ENCODE measurements at places on chromosomes 2 and 18. TPM values are rescaled to one million over a fixed set of nuclear protein-coding genes. Genes with fewer than 3 reads are reported as not detected.

DNA sequence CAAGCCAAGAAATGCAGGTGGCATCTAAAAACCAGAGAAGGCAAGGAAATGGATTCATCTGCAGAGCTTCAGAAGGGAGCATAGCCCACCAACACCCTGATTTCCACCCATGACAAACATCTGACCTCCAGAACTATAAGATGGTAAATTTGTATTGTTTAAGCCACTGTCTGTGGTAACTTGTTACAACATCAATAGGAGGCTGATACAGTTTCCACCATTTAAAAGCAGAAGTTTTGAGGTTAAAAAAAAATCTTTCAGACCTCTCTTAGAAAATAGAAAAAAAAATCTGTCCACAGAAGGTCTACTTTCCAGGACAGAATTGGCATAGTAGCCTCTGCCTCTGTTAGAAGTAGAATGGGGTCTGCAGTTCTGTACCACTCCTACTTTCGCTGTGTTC lies 37.2 kb downstream of the SLC40A1 start:
- no peak overlapping the region for H3K27ac ChIP-seq
- H3K36me3 ChIP-seq: no peaks in the 10 kb centered on the region
- DNase-seq: no peak
- H3K27me3 ChIP-seq: peaks cover 4% of the 10 kb centered on the region
- no peak overlapping the region for H3K4me3 ChIP-seq

DNA sequence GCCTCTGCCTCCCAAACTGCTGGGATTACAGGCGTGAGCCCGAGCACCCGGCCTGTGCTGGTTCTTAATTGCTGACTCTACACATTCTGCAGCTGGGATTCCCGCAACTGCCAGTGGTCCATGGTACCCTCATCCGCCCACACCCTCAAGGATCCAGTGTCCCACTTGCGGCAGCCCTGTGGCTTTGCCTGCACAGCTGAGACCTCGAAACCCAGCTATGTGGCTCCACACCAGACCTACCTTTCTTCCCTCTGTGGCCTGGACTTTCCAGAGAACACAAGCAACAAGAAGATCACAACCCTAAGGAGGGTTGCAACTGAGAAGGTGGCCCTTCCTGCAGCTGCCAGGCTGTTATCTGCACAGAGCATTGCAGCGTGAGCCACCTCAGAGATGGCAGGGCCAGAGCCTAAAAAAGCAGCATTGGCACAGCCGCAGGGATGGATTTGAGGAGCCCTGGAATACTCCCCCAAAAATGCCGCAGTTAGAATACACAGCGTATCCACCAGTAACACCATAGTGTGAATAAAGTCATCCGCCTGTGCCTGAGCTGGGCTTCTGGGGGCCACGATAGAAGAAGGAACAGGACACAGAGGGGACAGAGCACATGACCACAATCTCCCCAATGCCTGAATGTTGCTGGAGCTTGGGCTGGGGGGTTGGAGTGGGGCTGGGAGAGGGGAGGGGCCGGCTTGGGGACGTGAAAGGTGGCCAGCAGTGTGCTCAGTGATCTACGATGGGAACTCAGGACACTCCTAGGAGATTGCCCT lies 1.9 kb downstream of the GPR55 start:
- peaks cover 56% of the 10 kb centered on the region for H3K27me3 ChIP-seq
- no peaks in the 10 kb centered on the region for H3K36me3 ChIP-seq
- DNase-seq: no peak
- no peak overlapping the region for H3K4me3 ChIP-seq
- H3K27ac ChIP-seq: no peak overlapping the region

GRCh38 chr2:19900931-19901441 lies 797 bp downstream of the TTC32 start:
- H3K4me1 ChIP-seq: peaks cover 46% of the 10 kb centered on the region
- DNase-seq: no peak
- H3K4me3 ChIP-seq: peak overlapping the region; percentile 94
- H3K27me3 ChIP-seq: no peaks in the 10 kb centered on the region
- peak overlapping the region; percentile 99 for H3K27ac ChIP-seq

GRCh38 chr2:132754392-132754791 lies 84.4 kb upstream of the LYPD1 start:
- peaks cover 31% of the 10 kb centered on the region for H3K4me1 ChIP-seq
- no peaks in the 10 kb centered on the region for H3K36me3 ChIP-seq
- H3K4me3 ChIP-seq: no peak overlapping the region
- no peak for DNase-seq
- no peak overlapping the region for H3K27ac ChIP-seq
- H3K27me3 ChIP-seq: no peaks in the 10 kb centered on the region

GRCh38 chr2:36960005-36960675 lies 6.2 kb downstream of the STRN start:
- H3K27ac ChIP-seq: no peak overlapping the region
- no peaks in the 10 kb centered on the region for H3K27me3 ChIP-seq
- no peak overlapping the region for H3K4me3 ChIP-seq

SRD5A2 gene
- not detected for total RNA-seq

DNA sequence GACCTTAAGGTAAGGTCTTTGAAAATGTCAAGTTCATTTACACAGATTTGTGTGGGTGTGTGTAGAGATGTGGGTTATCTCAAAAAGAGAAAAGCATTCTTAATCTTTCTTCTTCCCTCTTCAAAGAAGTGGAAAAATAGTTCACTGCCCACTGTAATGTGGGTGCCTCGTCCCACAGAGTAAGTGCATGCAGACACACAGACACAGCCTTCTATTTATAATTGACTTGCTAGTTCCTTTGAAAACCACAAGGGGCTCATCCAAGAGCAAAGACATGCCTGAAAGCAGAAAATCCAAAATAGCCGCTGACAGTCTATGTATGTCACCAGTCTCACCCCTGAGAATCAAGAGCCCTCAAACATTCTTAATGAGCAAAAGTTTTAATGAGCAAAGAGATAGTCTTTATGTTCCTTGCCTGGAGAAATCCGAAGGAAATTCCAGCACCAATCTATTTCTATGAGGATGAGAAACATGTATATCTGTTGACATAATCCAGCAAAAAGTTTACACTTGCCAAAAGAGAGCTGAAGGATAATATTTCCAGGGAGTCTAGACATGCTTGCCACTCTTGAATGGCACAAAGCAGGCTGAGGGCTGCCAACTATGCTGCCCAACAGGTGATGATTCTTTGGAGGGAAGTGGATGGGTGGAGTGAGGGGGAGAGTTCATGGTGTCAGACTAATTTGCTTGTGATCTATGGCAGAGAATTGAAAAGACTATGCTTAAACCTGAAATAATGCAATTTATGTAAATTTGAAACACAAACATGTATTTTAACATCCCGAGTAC lies 93.9 kb downstream of the ACVR1 start:
- H3K36me3 ChIP-seq: peaks cover 6% of the 10 kb centered on the region
- DNase-seq: peak; percentile 35
- H3K27ac ChIP-seq: no peak overlapping the region
- no peaks in the 10 kb centered on the region for H3K27me3 ChIP-seq

LAMA1 gene
- 0.83 TPM for total RNA-seq

POLR1A gene
- total RNA-seq: 34.7 TPM

DNA sequence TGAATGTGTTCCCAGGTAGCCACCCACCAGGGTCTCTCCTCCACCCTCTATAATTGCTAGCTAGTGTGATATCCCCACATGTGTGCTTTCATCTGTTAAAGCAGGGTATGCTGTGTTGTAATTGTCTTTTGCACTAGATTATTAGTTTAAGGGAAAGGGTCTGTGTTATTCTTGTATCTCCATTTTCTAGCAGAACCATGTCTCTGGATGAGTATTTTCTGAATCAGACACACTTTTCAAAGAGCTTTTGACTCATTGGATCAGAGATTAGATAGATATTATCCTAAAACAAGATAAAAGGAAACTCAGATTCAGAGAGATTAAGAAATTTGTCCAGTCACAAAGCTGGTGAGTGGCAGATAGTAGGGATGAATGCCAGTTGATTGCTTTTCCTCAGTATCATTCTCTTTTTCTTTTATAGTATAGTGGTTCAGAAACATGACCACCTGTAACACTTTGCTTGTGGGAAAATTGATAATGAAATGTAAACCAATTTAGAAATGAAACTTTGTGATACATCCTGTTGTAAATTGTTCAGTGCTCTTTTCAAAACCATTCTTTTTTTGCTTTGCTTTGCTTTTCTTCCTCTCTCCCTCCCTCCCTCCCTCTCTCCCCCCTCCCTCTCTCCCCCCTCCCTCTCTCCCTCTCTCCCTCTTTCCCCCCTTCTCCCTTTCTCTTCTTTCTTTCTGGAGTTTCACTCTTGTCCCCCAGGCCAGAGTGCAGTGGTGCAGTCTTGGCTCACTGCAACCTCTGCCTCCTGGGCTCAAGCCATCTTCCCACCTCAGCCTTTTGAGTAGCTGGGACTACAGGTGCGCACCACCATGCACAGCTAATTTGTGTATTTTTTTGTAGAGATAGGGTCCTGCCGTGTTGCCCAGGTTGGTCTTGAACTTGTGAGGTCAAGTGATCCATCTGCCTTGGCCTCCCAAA lies 7.4 kb downstream of the MIB1 start:
- DNase-seq: no peak
- peaks cover 25% of the 10 kb centered on the region for H3K4me1 ChIP-seq
- no peaks in the 10 kb centered on the region for H3K27me3 ChIP-seq
- peaks cover 5% of the 10 kb centered on the region for H3K36me3 ChIP-seq

- H3K36me3 ChIP-seq: no peaks in the 10 kb centered on the region
- no peaks in the 10 kb centered on the region for H3K27me3 ChIP-seq
- no peak overlapping the region for H3K27ac ChIP-seq
- no peaks in the 10 kb centered on the region for H3K4me1 ChIP-seq
Measured at GRCh38 chr18:1270081-1270480, 365.4 kb downstream of the ADCYAP1 start.

SALL3 gene
- not detected for total RNA-seq

- H3K27ac ChIP-seq: no peak overlapping the region
- no peaks in the 10 kb centered on the region for H3K27me3 ChIP-seq
- H3K4me1 ChIP-seq: no peaks in the 10 kb centered on the region
Measured at GRCh38 chr18:52348209-52348608, 8.2 kb downstream of the DCC start.

DNA sequence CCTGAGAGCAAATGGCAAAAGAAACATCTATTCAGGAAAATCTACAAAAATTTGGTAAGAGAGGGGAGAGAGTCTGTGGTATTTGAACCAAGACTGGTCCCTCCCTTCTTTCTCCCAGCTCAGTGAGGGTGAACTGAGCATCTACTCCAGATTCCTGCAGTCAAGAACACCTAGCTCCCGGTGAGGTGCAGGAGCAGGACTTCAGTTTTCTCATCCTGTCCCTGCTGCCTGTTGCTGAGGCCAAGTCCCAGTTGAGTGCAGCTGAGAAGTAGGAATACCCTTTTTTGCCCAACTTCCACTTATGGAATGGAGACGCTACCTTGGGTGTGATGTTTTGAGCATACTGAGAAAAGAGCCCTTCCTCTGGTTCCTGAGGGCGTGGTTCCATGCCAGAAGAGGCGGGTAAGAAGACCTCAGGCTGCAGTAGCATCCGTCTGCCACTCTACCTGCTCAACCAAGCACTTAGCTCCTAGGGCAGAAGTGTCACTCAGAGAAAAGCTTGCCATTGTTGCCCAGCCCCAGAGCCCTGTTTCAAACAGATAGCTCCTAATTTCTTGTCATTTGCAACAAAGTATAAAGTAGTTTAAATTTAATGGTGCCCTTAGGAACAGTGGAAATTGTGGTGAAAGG lies 112.9 kb downstream of the SOS1 start:
- no peak overlapping the region for H3K4me3 ChIP-seq
- H3K27me3 ChIP-seq: no peaks in the 10 kb centered on the region
- no peak for DNase-seq
- H3K27ac ChIP-seq: 0 out of 2 replicates have a peak overlapping the region, but pooled peaks have one; percentile 11
- H3K36me3 ChIP-seq: peaks cover 16% of the 10 kb centered on the region
- H3K4me1 ChIP-seq: peaks cover 6% of the 10 kb centered on the region

DNA sequence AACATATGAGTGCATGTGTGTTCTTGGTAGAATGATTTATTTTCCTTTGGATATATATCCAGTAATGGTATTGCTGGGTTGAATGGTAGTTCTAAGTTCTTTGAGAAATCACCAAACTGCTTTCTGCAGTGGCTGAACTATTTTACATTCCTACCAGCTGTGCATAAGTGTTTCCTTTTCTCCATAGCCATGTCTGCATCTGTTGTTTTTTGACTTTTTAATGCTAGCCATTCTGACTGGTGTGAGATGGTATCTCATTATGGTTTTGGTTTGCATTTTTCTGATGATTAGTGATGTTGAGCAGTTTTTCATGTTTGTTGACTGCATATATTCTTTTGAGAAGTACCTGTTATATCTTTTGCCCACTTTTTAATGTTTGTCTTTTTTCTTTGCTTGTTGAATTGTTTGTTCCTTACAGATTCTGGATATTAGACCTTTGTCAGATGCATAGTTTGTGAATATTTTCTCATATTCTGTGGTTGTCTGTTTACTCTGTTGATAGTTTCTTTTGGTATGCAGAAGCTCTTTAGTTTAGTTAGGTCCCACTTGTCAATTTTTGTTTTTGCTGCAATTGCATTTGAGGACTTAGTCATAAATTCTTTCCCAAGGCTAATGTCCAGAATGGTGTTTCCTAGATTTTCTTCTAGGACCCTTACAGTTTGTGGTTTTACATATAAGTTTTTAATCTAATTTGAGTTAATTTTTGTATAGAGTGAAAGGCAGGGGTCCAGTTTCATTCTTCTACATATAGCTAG lies 17.6 kb upstream of the KCNE4 start:
- peak overlapping the region; percentile 51 for H3K4me3 ChIP-seq
- peak overlapping the region; percentile 24 for H3K27ac ChIP-seq
- peak; percentile 63 for DNase-seq
- no peaks in the 10 kb centered on the region for H3K27me3 ChIP-seq
- peaks cover 26% of the 10 kb centered on the region for H3K36me3 ChIP-seq

LRRC30 gene
- not detected for total RNA-seq

DNA sequence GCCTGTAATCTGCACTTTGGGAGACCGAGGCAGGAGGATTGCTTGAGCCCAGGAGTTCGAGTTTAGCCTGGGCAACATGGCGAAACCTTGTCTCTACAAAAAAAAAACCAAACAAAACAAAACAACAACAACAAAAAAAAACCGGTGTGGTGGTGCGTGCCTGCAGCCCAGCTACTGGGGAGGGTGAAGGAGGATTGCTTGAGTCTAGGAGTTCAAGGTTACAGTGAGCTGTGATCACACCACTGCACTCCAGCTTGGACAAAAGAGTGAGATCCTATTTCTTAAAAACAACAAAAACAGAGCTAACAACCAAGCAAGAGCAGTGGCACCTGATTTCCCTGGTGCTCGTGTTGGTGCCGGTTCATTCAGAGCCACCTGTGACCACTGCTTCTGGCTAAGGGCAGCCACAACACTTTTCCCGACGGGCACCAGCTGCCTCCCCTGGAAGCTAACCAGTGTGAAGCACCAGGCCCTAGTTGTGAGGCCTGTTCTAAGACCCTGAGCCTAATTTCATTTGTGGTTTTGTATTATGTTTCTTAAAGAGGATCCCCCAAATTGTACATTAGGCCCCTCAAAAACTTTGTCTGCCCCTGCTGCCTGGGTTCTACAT lies 1.3 kb downstream of the AOX1 start:
- peaks cover 40% of the 10 kb centered on the region for H3K4me1 ChIP-seq
- no peaks in the 10 kb centered on the region for H3K36me3 ChIP-seq
- H3K27ac ChIP-seq: no peak overlapping the region
- H3K27me3 ChIP-seq: peaks cover 2% of the 10 kb centered on the region
